Suppressor macrophage treated with lipopolysaccharide for 1 hour (primary cell): ENCODE measurements at places on chromosomes 13 and 19.

DNA sequence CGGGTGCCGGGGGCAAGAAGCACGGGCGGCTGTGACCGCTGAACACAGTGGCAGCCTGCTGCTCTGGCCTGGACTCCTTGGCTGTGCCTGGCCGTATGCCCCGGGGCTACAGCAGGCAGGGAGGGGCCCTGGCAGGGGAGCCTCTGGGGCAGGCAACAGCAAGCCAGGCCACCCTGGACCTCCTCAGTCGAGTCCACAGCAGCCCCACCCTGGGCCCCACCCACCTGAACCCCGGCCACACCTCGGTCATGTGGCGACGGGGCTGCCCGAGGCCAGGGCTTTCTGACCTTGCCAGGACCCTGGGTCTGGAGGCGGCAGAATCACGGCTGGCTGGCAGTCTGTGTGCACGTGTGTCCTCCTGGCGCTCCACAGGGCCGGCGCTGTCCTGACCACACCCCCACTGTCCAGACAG, 8.7 kb downstream of the CILP2 start:
- no peak for DNase-seq

- DNase-seq, result no peak
Measured at GRCh38 chr19:56113074-56113632, 7.9 kb downstream of the ZNF787 start.

GRCh38 chr13:104984296-104984818, 1551.1 kb downstream of the EFNB2 start:
- peak; percentile 41 for DNase-seq

DNA sequence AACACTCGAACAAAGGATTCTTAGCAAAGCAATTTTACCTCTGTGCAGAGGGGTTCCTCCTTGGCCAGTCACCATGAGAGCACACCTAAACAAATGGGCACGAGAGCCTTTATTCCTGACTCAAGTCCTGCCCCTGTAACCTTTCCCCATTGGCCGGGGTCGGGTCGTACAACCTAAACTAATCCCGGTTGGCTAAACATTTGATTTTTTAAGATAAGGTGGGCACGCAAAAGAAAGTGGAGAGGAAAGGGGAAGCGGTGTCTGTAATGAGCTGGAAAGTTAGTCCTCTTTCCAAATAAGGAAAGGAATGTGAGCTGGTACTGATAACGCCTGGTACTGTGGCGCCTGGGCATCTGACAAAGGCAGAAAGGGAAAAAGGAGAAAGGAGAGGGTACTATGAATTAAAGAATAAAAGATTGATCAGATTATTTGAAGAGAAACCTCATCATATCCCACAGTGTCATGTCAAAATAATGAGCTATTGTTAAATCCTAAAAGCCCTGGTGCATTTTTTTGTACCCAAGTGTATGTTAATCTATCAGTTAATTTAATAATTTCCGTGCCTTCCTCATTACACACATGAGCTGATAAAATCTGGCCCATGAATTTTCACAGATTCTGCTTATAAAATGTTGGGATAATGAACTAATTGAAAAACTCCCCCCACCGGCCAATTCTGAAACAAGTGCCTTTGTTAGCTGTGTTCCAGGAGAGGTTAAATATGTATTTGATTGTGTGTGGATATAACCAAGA, 335.7 kb downstream of the RFC3 start:
- no peak for DNase-seq

DNA sequence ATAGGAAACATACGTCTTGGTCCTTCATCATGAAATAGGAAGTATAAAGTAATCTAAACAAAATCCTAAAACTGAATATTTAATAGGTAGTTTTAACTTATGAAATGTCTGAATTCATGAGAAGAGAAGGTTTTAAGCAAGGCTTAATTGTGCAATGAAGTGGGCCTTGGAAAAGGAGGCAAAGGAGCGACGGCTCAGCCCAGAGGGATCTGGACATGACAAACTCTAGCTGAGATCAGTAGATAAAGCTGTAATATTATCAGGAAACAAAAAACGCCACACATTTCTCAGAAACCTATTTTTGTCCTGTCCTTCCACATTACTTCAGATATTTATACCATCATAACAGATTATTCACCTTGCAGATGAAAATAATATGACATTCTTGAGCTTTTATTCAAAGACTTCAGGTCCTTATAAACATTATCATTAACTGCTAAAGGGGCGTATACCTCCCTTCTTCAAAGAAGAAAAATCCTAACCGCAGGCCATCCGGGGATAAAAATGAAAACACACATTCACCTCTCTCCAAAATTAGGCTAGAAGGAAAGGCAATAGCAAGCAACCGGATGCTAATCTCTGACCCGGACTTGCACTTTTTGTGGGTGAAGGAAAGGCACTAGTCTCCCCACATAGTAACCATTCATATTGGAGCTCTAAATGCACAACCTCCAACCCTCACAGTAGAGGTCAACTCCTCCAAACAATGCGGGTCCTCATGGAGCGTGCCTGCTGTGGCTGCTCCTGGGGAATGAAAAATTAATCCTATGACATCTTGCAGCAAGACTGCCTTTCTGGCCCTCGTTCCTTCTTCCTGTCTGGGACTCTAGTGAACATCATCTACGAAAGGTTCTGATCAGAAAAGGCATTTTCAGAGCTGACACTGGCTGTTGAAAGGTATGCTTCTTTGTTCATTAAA, 108.8 kb downstream of the TBC1D4 start:
- no peak for DNase-seq

DNA sequence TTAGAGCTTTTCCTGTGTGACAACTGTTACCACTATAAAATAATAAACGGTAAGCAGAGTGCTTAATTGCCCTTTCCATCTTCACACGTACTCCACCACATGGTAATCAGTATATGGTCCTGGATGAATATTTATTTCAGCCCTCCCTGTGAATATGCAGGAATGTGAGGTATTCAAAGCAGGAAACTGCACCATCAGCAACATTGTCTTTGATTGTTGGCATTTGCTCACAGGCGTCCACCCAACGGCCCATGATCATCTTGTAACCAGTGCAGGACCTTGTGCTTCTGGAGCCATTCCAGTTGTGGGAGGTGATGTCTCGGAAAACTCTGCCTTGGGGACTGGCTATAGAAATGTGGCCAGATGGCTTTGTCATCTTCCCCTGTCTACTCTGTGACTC, 132.6 kb downstream of the COG6 start:
- no peak for DNase-seq
